Mesenteric fat pad (tissue), 1 donor: ENCODE measurements at places on chromosomes 7 and 10.

GRCh38 chr7:139696552-139696951, 81.2 kb downstream of the HIPK2 start:
- no peak for DNase-seq

DNA sequence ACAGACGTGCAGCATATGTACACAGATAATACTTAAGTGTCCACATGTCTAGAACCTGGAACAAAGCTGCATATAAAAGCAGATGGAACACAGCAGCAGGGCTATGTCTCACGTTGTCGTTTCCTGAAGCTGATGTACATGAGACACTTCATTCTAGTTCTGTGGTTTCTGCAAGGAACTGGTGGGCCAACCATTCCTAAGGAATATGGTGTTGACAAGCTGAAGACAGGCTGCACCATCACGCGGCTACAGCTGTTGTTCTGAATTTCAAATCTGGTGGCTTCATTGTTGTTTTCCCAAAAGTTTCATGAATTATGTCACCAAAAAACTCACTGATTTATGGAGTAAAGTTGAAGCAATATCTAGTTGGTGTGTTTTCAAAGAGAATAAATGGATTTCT, 33.7 kb downstream of the PRKAG2 start:
- no peak for DNase-seq

- no peak for DNase-seq
Observed at GRCh38 chr7:33590916-33591315, 314.4 kb upstream of the BMPER start.

- DNase-seq, result no peak
Observed at GRCh38 chr7:35605760-35606159, 89.2 kb downstream of the HERPUD2 start.

DNA sequence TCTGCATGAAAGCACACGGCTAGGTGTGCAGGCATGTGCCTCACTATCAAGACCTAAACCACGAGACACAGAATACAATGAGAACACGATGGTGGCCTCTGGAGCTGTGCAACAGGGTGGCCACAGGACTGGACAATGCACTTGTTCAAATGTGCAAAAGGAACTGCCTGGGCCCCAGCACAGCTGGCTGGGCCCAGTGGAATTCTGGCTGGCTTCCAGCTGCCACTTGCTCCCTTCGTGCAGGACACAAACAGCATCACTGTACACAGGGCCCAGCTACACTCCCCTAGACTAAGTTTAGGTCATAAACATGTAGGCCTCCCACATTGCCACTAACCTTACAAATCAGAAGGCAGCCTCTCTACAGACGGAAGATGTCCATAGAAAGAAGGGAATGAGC, 23.4 kb downstream of the DOCK4 start:
- no peak for DNase-seq
